ENCODE measurements at places on chromosomes 5 and 9.

DNA sequence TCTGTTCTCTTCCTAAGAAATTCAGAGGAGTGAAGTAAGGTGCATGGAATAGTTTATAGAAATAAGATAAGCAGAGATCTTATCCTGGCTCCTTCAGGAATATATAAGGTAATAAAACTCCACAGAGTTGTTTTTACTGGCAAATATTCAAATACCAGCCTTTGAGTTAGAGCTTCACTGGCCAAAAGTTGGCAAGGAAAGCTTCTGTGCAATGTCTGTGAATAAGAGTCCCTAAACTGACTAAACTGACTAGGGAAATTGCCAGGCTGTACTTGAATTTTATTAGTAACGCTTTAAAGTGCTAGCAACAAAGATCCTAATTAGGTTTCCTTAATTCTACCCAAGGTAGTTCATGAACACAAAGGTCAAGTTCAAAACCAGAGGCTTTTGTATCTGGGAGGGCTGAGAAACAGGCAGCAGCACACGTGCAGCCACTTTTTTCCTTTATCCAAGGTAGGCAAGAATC lies 131.1 kb upstream of the MPDZ start:
- no peak for DNase-seq
- no peaks in the 10 kb centered on the region for H3K4me1 ChIP-seq
- no peak overlapping the region for H3K4me3 ChIP-seq

DNA sequence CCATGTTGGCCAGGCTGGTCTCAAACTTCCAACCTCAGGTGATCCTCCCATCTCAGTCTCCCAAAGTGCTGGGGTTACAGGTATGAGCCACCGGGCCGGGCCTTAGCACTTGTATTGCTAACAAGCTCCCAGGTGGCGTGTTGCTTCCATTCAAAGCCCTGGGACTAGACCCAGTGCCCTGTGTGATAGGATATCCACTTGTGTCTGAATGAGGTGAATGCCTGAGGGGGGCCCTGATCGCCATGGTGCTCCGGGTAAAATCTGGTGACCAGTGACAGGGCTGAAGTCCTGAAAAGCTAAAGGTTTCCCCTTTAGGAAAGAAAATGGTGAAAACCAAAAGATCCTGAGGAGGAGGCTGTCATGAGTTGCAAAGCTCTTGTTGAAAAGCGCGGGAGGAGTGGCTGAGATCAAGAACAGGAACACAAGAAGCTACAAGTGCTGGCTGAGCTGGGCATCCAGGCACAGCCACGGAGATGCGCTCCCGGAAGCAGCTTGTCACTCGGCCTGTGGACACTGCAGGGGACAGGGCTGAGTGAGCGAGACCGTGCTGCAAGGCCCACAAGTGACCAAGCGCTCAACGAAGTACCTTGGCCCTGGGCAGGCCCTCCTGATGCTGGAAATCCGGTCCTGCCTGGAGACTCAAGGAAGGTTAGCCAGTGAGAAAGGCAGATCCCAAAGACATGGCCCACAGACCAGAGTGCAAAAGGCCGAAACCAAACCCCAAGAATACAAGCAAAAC lies 39.8 kb upstream of the NXNL2 start:
- no peaks in the 10 kb centered on the region for H3K4me1 ChIP-seq
- no peaks in the 10 kb centered on the region for H3K36me3 ChIP-seq
- H3K27ac ChIP-seq = no peak overlapping the region
- DNase-seq = no peak
- H3K4me3 ChIP-seq = no peak overlapping the region

- H3K4me1 ChIP-seq = peaks cover 4% of the 10 kb centered on the region
- H3K27me3 ChIP-seq = no peaks in the 10 kb centered on the region
- H3K36me3 ChIP-seq = peaks cover 36% of the 10 kb centered on the region
- no peak overlapping the region for H3K4me3 ChIP-seq
These were observed 154.0 kb downstream of the WDR70 start for GRCh38 chr5:37532976-37533740.

DNA sequence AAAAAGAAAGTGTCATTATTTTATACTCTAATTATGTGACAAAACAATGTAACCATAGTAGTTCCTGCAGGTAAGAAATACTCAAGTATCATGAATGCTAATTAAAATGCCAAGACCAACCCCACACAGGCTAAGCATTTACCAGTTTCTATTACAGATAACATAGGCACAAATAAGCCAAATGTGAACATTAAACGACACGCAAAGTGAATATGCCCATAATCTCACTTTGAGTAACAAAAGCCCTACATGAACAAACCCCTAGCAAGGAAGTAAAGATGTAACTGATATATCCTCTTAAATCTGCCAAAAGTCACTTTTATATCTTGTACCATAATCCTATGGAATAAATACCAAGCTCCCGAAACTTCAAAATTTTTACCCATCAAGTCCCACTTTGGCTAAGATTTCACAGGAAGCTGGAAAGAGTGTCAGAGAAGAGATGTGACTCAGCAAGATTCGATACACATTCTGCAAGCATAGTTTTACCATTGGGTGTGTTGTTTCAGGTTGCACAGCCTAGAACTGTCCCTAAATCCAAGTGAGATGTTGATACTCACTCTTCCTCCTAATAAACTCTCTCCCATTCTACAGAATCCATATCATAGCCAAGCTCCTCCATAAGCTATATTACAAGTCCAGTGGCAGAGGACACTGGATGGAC lies 28.8 kb downstream of the TRPM6 start:
- peaks cover 3% of the 10 kb centered on the region for H3K27me3 ChIP-seq
- DNase-seq = no peak
- no peak overlapping the region for H3K4me3 ChIP-seq
- no peak overlapping the region for H3K27ac ChIP-seq
- H3K4me1 ChIP-seq = no peaks in the 10 kb centered on the region
- H3K36me3 ChIP-seq = no peaks in the 10 kb centered on the region

GRCh38 chr5:76025069-76025468 lies 58.1 kb upstream of the SV2C start:
- H3K27ac ChIP-seq = no peak overlapping the region
- no peak overlapping the region for H3K4me3 ChIP-seq
- H3K36me3 ChIP-seq = no peaks in the 10 kb centered on the region
- peaks cover 2% of the 10 kb centered on the region for H3K27me3 ChIP-seq

GRCh38 chr5:151597749-151598148 lies 6.6 kb upstream of the FAT2 start:
- no peaks in the 10 kb centered on the region for H3K36me3 ChIP-seq
- no peak for DNase-seq
- peaks cover 6% of the 10 kb centered on the region for H3K27me3 ChIP-seq
- no peaks in the 10 kb centered on the region for H3K4me1 ChIP-seq
- no peak overlapping the region for H3K4me3 ChIP-seq
- no peak overlapping the region for H3K27ac ChIP-seq

GRCh38 chr5:1428107-1428506 lies 17.1 kb downstream of the SLC6A3 start:
- peaks cover 2% of the 10 kb centered on the region for H3K27me3 ChIP-seq
- DNase-seq = no peak
- no peaks in the 10 kb centered on the region for H3K4me1 ChIP-seq
- H3K36me3 ChIP-seq = peaks cover 8% of the 10 kb centered on the region
- no peak overlapping the region for H3K4me3 ChIP-seq

DNA sequence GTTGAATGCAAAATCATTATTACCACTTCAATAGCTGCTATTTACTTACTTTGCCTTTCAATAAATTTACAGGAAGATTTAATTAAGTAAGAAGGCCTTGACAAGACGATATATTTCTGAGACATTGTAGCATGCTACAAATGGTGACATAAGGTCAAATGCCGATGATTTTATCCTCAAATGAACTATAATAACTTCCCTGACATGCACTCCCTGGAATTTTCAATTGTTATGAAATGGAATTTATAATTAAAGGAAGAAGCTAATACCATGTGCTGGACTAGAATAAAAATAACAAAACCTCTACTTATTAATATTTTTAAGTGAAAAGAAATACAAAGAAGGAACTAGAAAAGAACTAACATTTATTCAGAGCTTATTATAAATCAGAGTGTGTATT lies 30.2 kb upstream of the ITGA1 start:
- H3K36me3 ChIP-seq = no peaks in the 10 kb centered on the region
- H3K4me3 ChIP-seq = no peak overlapping the region
- H3K27me3 ChIP-seq = peaks cover 5% of the 10 kb centered on the region
- H3K4me1 ChIP-seq = no peaks in the 10 kb centered on the region

- no peak for DNase-seq
- no peaks in the 10 kb centered on the region for H3K27me3 ChIP-seq
- H3K4me1 ChIP-seq = peaks cover 2% of the 10 kb centered on the region
- H3K4me3 ChIP-seq = no peak within 1 kb of the TSS
- no peaks in the 10 kb centered on the region for H3K36me3 ChIP-seq
These were observed at the start of gene HAVCR1 for GRCh38 chr5:157059093-157059539. Gene HAVCR1, minus strand, starts transcription at chr5:157059116. Its CDS starts 1,173 bp downstream, at chr5:157057943.

GRCh38 chr9:114691046-114691955 lies 9.3 kb upstream of the TEX48 start:
- no peak for DNase-seq
- H3K4me1 ChIP-seq = peaks cover 9% of the 10 kb centered on the region
- no peak overlapping the region for H3K27ac ChIP-seq
- H3K27me3 ChIP-seq = peaks cover 16% of the 10 kb centered on the region

DNA sequence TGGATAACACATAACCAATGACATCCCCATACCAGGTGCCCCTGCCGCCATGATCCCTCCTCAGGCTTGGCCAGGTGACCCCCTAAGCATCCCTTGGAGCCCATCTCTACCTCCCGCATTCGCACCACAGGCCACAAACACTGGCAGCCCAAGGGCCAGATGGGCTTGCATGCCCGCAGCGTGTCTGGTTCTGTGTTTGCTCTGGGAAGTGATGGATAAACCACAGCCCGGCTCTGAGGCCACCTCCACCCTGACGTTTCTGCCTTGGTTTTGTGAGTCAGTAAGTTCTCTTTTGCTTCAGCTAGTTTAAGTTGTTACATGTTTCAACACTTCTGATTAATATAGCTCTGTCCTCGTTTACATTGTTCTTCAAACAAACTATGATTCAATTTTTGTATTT lies 172.4 kb upstream of the PHYKPL start:
- H3K4me1 ChIP-seq = no peaks in the 10 kb centered on the region
- DNase-seq = no peak
- H3K27me3 ChIP-seq = peaks cover 13% of the 10 kb centered on the region
- peaks cover 6% of the 10 kb centered on the region for H3K36me3 ChIP-seq
- no peak overlapping the region for H3K27ac ChIP-seq

GRCh38 chr9:8241201-8241600 lies 441.6 kb upstream of the DMAC1 start:
- no peak for DNase-seq
- no peak overlapping the region for H3K27ac ChIP-seq
- no peaks in the 10 kb centered on the region for H3K36me3 ChIP-seq

GRCh38 chr5:34957857-34958690 lies 28.7 kb downstream of the DNAJC21 start:
- no peaks in the 10 kb centered on the region for H3K27me3 ChIP-seq
- no peaks in the 10 kb centered on the region for H3K4me1 ChIP-seq
- H3K4me3 ChIP-seq = no peak overlapping the region
- peaks cover 10% of the 10 kb centered on the region for H3K36me3 ChIP-seq

- H3K4me1 ChIP-seq = no peaks in the 10 kb centered on the region
- no peak overlapping the region for H3K4me3 ChIP-seq
- H3K27ac ChIP-seq = no peak overlapping the region
- peaks cover 8% of the 10 kb centered on the region for H3K27me3 ChIP-seq
- no peaks in the 10 kb centered on the region for H3K36me3 ChIP-seq
- no peak for DNase-seq
These were observed 145.7 kb downstream of the EGFLAM start for GRCh38 chr5:38403877-38404635.

All from memory B cell (primary cell).